ENCODE measurements at places on chromosomes 16 and 17.
A peak's percentile ranks its signal among the peaks of the same experiment; 100 is the strongest.

GRCh38 chr16:56087626-56088025 lies 103.7 kb upstream of the GNAO1 start:
- DNase-seq, result no peak

DNA sequence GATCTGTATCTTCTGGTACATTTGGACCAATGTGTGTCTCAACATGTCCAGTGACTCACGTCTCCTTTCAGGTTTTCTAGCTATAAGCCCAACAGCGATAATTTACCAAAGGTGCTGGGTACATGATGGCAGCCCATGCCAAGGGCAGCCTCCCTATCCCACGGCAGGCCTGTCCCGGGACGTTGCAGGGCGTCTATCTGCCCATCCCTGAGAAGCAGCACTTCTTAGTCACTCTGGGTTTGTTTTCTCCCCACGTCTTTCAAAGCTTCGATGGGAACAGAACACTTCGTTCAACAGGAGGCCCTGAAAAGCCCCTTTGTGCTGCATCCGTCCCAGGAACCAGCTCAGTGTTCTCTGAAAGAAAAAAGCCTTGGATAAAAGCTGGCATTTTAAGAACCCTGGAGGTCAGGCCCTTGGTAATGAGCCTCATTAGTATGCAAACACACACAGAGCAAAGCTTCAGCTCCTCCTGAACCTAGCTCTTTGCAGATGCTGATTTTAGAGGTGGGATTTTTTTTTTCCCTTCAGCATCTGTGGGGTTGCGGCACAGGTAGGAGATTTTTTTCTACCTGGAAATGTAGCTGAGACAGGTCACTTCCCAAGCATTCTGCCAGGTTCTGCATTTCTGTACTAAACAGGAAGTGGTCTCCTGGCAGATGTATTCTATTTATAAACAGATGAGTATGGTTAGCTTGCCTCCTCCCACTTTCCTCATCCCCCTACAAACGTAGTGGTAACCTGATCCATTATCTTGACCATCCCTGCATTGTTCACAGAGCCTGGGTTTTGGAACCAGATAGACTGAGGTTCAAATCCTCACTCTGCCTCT lies 17.5 kb upstream of the MT4 start:
- DNase-seq, result peak; percentile 83

DNA sequence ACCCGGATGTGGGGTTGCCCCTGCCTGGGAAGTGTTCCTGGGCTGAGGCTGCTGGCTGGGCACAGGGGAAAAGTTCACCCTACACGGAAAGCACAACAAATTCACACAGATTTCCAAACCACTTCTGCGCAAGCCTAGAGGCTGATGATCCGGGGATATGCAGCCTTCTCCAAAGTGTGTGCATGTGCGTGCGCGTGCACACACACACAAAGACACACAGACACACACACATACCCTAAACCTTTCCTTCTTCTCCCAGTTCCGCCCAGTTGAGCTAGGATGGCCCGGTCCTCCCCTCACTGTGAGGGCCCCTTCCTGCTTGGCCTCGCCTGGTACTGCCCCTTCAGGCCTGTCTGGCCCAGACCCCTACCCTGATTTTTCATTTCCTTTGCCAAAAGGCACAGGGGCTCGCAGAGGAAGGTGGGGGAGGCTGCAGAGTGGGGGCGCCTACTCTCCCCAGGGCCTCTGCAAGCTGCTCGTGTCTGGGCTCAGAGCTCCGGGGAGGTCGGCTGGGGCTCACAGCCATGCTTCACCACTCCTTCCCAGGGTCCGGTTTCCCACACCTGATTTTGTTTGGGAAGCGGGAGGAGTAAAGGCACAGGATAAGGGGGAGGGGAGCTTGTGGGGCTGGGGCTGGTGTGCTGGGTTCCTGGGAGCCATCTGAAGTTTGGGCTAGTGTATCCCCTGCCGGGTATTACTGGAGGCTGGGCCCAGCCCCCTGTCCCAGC lies 144.7 kb downstream of the ENGASE start:
- no peak for DNase-seq

GRCh38 chr16:29148131-29148691 lies 163.4 kb downstream of the LAT start:
- DNase-seq, result no peak

DNA sequence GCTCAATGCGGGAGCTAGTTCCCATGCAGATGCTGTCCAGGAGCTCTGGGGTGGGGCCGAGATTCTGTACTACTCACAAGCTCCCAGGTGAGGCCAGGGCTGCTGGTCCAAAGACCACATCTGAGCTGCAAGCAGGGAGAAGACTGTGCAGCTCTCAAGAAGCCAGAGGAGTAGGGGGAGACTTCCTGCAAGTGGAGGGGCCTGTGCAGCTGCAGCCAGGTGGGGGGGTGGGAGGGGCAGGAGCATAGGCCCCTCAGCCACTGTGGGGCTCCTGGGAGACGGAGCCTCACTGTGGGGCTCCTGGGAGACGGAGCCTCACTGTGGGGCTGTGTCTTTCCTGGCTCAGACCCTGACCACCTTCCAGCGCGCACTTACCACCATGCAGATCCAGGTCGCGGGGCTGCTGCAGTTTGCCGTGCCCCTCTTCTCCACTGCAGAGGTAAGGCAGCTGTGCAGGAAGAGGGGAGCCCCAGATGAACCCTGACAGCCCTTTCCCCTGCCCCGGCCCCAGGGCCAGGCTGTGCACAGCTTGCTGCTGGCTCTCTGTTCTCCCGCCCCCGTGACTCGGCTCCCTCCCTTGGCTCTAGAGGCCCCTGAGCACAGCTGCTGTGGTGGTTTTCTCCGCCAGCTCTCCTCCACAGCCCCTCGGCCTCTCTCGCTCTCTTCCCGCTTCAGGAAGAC lies 24.3 kb upstream of the DNAI2 start:
- DNase-seq, result no peak

- no peak for DNase-seq
Measured at GRCh38 chr16:79601092-79601930, 774 bp upstream of the MAF start.

DNA sequence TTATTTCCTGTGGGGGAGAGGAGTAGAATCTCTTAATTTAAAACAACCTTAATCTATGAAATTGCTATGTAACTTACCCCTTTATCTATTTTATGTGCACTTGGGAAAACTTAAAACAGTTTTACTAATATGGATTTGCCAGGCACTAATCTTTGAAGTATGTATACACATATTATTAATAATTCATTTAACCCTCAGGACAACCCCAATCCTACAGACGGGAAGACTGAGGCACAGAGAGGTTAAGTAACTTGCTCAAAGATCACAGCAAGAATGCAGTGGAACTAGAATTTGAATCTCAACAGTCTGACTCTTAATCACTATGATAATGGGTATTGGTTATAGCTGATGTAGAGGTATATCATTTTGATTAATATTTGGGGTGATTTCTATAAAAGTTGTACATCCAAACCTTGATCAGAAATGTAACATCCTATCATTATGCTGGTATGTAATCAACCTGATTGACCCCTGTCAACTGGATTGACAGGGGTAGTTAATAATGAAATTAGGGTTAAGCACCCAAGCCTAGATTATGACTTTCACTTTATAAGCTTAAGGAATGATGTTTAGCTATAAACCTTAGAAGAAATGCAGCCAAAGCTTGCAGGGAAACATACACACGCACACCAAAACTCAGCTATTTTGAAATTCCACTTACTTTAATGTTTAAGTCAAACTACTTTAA lies 1.6 kb downstream of the MYO1D start:
- no peak for DNase-seq

GRCh38 chr17:27354491-27355081 lies 60.7 kb downstream of the WSB1 start:
- no peak for DNase-seq

GRCh38 chr17:8745586-8746500 lies 1.2 kb upstream of the CCDC42 start:
- DNase-seq, result peak; percentile 48

- no peak for DNase-seq
Measured at GRCh38 chr16:82011199-82011641, at the start of gene SDR42E1. Gene SDR42E1 (minus strand): TSS chr16:82011470. CDS start chr16:82000858, 10,612 bp downstream.

GRCh38 chr17:48246612-48247011 lies 139.0 kb downstream of the SNX11 start:
- no peak for DNase-seq

Data from anterior cingulate cortex (tissue), 58 donors.